Stimulated activated CD4-positive, alpha-beta T cell treated with anti-CD3 and anti-CD28 coated beads, Interleukin-1b, Interleukin-23, amount 100 ng/mL, for 48 hours (primary cell): ENCODE measurements at places on chromosomes 1 and 21.

DNA sequence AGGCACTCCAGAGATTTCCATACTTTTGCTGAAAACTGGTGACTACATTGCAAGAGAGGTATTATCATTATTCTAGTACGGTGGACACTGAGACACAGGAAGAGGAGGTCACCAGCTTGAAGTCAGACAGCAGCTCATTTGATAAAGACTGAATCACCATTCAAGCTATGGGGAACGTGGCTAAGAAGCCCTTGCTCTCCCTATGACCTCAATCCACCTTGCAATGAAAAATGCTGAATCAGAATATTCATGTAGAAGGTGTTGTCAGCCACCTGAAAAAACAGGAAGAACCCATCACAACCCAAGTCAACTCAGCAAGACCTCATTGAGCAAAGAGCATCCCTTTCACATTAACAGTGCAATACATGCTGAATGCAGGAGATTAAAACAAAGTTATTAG, 59.0 kb upstream of the FGGY start:
- no peak for DNase-seq

- DNase-seq = no peak
Observed at GRCh38 chr1:81237473-81238089, 563.2 kb upstream of the ADGRL2 start.

- no peak for DNase-seq
Observed at GRCh38 chr1:154553056-154554030, 5.1 kb downstream of the UBE2Q1 start.

DNA sequence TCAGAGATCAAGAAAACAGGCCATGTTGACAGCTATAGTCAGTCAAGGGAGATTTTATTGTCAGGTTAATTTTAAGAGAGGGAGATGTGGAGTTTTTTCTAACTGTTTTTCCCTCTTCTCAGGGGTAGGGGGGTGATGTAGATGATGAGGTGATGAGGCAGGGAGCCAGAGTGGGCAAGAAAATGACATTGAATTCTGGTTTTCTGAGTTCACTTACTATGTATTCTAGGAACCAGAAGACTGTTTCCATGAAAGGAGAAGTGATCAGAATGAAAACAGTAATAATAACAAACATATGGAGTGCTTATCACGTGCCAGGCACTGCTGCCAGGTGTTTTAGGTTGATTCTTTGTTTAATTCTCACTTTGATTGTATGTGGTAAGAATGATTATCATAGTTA, 40.2 kb downstream of the CASQ2 start:
- DNase-seq = no peak

GRCh38 chr1:226919587-226919986, 20.5 kb upstream of the COQ8A start:
- DNase-seq = no peak

DNA sequence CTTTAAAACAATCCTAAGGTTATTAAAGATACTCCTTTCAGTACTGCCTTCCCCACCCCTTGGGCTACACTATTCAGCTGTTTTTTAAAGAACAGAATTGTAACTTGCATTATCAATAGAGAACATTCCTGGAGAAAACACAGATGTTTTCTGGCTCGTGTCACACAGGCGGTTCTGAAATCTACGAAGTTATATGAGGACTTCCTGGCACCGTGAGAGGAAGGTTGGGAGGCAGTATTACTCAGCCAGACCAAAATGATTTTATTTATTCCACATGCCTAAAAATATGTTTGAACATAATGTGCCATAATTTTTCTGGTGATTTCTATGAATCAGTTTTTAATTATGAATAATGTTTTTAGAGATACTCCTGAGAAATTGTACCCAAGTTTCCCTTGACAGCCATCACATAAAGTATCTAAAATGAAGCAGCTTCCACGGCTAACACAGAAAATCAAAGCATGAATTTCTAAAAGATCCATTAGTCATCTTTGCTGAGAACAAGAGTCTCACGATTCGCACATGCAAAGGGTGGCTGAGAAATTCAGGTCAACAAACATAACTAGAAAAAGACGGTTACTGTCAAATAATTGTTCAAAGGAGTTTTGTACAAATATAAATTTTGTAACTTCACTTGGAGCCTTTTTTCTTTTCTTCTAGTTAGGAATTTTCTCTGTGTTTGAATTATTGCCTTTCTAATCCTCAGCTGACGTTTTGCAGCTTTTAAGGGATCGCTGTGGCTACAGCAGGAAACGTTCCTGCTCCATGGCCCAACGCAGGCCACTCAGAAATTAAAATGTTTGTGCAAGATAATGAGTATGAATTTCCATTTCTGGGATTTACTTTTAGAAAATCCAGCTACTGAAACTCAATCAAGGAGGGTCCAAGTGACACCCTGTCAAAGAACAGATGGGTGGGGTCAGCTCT, 8.0 kb upstream of the SIM2 start:
- no peak for DNase-seq

DNA sequence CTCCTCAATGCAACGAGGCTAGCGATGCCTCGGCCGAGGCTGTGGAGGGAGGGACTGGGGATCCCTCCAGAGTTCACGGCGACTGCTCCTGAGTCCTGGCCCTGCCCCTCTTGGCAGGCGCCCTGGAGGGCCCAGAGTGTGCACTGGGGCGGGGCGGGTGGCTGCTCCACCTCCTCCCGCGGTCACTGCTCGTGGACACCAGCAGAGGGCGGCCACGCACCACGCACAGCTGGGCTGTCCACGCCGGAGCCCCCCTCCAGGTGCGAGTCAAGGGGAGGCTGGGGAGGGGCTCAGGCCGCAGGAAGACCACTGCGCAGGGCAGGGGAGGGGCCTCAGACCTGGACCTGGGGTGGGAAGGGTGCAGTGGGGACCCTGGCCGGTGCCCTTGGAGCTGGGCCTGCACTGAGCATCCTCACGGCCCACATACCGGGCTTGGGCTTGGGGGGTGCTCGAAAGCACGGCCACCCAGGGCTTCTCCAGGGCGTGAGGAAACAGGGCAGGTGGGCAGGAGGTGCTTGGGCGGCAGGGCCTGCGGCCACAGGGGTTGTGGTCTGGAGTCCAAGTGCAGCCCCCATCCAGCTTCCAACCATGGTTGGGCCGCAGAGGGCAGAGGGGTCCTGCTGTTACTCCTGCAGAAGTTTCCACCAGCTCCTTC, 20.6 kb upstream of the TTC34 start:
- DNase-seq = peak; percentile 31

GRCh38 chr1:17356387-17357026, 15.5 kb upstream of the PADI6 start:
- no peak for DNase-seq

- no peak for DNase-seq
Observed at GRCh38 chr1:17273096-17273495, 24.2 kb downstream of the PADI3 start.
